Stimulated activated CD4-positive, alpha-beta T cell treated with anti-CD3 and anti-CD28 coated beads, Interleukin-15, amount 100 ng/mL, for 1 hour (primary cell): ENCODE measurements at places on chromosomes 16 and 17.

GRCh38 chr17:59141860-59142259 lies 13.1 kb downstream of the SKA2 start:
- no peak for DNase-seq

DNA sequence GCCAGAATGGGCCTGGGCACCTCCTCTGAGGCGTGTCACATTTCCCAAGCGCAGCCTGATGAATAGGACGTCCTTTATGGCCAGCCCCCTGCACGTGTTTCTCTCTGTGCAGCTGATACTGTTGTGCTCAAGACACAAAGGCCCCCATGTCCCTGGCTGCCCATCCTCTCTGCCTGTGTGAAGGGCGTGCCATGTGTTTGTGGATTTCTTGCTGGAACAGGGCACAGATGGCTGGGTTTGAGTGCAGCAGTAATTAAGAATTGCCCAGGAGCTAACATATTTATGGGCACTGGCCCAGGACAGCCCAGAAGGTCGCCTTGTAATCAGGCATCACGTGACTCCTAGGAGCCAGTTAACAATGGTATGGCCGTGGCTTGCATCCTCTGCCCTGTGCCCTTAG lies 181.1 kb downstream of the CCDC182 start:
- DNase-seq, result no peak

GRCh38 chr17:30093463-30094147 lies 23.0 kb upstream of the NSRP1 start:
- DNase-seq, result peak; percentile 8

- DNase-seq, result no peak
These were observed 37.6 kb upstream of the CNEP1R1 start for GRCh38 chr16:49987381-49987780.

GRCh38 chr17:43615330-43616028 lies 46.2 kb downstream of the MEOX1 start:
- no peak for DNase-seq

DNA sequence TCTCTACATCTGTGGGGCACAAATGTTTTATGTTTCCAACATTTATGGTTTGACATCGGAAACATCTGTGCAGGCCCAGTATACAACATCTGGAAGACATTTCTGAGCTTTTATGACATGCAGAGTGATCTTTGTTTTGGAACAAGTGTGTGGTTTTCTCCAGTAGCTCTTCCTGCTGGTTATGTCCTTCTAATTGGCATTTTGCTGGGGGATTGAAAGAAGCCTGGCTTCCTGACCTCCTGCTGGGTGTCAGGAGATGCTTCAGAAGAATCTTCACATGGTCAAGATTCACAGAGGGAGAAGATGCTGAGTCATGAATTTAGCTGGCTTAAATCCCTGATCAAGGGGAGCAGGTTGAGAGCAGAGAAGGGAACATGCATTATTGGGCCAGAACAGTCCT lies 279.5 kb upstream of the MYOCD start:
- no peak for DNase-seq

- DNase-seq, result no peak
These were observed 16.7 kb upstream of the IRF8 start for GRCh38 chr16:85882181-85882810.

GRCh38 chr17:5584383-5585286 lies at the start of gene NLRP1:
Gene NLRP1 (minus strand): TSS chr17:5584509. CDS start chr17:5583957, 552 bp downstream.
- DNase-seq, result peak; percentile 88

DNA sequence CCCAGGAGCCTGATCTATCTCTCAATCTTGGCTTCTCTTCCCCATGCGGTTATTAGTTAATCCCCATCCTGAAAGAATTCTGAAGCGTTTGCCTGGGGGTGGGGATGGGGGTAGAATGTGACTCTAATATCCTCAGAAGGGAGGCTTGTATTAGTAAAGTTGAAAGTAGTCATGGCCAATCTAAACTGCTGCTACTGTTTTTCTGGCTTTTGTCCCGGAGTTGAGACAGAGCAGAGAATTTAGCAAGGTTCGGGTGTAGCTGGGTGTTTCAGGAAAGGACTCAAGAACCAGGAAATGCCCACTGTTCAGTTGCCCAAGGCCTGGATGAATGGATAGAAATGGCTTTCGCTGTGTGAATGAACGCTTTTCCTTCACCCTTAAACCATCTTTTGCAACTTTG lies 17.6 kb upstream of the ITGAM start:
- DNase-seq, result no peak

- no peak for DNase-seq
These were observed 3.7 kb downstream of the HPR start for GRCh38 chr16:72066747-72067146.

GRCh38 chr17:76531486-76532038 lies 5.9 kb downstream of the CYGB start:
- DNase-seq, result no peak

GRCh38 chr17:43841282-43841681 lies 5.7 kb upstream of the CD300LG start:
- no peak for DNase-seq

DNA sequence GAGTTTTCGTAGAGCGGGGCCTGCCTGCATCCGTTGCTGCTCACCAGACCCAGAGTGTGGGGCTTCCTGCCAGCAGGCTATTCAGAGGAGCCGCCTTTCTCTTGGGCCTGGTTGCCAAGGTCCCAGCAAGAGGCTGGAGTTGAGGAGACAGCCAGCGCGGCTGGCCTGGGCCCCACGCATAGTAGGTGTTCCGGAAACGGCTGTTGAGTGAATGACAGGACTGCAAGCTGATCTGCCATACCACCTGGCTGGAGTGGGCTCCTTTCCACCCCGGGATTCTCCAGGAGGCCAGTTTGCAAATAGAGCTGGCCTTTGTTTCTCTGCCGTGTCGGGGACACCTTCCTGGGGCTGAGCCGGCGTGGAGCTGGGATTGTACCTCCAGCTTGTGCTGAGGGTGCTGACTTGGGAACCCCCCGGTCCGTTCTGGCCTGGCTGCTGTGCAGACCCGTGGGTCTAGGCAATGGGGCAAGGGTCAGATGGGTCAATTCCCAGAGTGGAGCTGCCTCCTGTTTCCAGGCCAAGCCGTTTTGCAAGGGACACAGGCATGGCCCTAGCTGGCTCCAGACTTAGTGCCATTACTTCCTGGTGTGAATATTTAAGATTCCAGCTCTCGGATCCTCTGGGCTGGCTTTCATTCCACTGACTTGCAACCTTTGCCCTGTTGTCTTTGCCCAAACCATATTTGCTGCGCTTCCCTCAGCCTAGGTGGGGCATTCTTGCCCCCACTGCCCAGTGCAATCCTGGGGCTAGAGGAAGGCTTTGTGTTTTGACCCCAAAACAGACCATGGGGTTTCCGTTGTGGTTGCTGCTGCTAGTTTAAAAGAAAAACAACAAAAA lies 68.8 kb downstream of the CMIP start:
- DNase-seq, result no peak

- no peak for DNase-seq
These were observed 2.5 kb upstream of the C16orf87 start for GRCh38 chr16:46833460-46833800.

- DNase-seq, result no peak
These were observed 115.9 kb downstream of the ANKRD11 start for GRCh38 chr16:89374393-89374960.

DNA sequence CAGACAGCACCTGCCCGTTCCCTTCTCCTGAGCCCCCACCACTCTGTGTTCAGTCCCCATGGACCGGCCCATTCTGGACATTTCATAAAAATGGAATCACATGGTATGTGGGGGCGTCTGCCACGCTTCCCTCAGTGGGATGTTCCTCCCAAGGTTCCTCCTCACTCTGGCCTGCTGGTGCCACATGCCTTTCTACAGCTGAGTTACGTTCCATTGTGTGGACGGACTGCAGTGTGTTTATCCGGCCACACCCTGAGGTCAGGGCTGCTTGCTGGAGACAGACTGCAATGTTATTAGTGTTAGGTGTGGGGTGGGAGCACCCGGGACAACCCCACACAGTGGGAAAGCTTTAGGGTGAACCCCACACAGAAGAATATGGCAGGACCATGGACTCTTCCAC lies 5.9 kb upstream of the AATK start:
- no peak for DNase-seq

DNA sequence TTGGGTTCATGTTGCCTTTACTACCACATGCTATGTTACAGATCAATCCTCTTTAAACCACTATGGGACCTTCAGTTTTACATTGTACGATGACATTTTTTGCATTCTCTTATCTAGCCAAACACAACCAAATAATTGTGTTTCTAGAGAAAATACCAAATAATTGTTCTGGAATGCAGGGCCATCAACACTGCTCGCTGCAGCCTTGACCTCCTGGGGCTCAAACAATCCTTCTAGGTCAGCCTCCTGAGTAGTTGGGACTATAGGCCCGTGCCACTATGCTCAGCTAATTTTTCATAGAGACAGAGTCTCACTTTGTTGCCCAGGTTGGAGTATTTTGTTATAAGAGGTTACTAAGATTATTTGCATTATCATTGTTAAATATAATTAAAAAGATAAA lies 237.5 kb upstream of the PMFBP1 start:
- DNase-seq, result no peak

DNA sequence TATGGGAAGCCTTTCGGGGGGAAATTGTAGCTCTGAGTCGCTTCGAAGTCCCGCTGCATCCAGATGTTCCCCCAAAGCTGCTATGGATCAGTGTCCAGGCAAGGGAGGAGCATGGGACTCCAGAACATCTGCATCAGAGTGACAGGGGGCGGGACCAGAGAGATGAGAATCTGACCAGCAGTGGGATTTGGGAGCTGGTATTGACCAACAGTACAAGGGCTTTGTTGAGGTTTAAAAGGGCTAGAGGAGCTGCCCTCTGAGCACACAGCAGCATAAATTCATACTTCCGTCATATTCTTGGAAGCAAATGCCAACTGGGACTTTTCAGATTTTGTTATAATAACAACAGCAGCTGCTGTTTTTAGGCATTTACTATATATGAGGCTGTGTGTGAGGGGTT lies 10.6 kb downstream of the RBFOX1 start:
- DNase-seq, result no peak
